ENCODE measurements at places on chromosomes 5 and 9.

DNA sequence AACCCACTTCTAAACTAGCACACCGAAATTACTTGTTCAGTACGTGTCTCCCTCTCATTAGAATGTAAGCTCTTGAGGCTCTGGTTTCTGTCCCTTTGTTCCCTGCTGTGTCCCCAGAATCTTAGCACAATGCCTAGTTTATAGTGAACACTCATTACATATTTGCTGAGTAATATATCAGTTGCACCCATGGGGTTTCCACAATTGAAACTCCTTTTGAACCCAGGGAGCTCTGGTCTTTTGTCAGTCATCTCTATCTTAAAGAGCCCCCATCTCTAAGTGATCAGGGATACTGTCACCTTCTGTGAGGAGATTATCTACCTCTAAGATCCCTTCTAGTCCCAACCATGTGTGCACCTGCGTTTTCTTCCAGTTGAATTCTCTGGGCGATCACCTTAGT, 12.8 kb downstream of the CAMK4 start:
- DNase-seq = no peak

GRCh38 chr5:94693845-94694370, 75.4 kb downstream of the SLF1 start:
- DNase-seq = no peak

DNA sequence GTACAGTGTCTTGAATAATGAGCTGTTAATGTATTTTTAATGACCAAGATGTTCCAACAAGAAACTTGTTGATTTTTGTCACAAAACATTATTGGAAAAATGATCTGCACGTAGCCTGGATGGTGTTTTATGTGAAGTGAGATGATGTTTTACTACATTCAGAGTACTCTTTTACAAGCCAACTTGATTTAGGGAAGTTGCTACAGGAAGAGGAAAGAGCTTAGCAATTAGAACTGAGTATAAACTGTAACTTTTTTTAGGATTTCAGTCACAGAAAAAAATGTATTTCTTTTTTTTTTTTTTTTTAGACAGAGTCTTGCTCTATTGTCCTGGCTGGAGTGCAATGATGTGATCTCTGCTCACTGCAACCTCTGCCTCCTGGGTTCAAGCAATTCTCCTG, 113.6 kb upstream of the ADRA1B start:
- no peak for DNase-seq

DNA sequence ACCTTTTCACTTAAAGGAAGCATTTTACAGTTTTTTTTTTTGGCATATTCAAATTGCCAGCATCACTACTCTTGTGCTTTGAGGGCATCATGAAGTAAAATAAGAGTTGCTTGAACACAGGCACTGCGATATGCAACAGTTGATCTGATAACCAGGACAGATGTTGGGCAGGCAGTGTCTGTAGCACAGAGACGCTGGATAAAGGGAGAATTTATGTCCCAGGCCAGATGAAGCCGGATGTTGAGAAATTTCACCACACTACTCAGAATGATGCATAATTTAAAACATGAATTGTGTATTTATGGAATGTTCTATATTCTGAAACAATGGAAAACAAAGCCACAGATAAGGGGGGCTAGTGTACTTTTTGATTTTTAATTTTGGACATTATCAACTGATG, 71.4 kb downstream of the SLC12A2 start:
- DNase-seq = peak; percentile 64

- DNase-seq = no peak
Observed at GRCh38 chr5:51208296-51208695, 175.0 kb upstream of the ISL1 start.

DNA sequence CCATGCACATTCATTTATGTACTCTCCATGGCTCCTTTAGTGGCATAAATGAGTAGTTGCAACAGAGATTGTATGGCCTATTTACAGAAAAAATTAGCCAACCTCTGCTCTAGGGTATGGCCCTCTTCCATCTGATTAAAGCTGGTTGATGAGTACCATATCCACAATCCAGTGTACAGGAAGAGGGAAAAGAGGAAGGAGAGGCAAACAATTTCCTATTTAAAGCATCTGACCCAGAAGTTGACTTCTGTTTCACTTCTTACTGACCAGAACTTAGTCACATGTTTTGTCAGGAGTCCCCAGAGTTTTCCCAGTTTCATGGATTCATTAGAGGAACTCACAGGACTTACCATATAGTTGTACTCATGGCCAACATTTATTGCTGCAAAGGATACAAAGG, 68.6 kb upstream of the STARD4 start:
- peak; percentile 19 for DNase-seq

DNA sequence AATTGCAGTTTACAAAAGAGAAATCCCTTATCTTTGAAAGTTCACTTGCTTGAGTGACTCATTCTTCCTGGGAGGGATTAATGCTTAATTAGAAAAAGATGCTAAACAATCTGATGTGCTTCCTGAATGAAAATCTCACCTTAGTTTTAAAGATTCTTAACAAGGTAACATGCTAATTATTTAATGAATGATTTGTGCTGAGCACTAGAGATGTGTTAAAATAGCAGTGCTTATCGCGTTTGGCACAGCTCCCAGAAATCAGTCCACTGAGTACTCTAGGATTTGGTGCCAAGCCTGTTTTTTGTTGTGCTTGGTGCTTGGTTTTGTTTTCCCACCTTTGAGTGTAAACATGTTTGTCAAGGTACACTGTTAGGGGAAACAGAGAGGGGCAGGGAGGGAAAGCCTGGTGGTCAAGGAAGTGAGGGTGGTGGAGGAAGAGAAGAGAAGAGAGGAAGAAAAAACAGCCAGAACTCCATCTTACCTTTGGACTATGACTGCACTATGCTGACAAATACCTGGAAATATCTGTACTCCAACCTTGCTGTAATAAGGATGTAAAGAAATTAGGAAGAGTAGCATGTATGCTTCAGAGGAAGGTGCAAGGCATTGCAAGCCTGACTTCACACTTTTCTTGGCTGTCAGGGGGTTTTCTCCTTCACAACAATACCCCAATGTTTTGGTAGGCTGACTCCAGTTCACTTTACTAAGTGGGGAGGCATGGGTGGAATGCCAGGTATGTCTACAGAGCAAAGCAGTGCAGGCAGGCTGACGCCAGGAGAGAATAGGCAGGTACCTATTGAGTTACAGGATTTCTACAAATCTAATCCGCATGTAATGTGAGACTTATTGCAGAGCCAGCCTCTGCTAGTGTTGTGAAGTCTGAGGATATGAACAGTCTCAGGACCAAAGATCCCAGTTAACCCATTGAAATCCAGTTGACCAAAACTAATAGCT, 157.2 kb upstream of the ISL1 start:
- DNase-seq = no peak

DNA sequence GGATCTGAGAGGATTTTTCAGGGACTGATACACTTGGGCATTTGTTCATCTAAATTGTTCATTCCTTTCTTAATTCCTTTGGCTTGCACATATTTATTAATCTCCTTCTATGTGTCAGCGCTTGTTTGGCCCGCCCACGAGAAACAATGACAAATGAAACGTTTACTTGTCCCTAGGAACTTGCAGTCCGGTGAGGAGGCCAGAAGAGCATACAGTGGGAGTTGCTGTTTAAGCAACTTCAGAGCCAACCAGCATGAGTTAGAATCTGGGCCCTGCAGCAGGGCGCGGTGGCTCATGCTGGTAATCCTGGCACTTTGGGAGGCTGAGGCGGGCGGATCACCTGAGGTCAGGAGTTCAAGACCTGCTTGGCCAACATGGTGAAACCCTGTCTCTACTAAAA, 18.8 kb downstream of the FBXL7 start:
- peak; percentile 68 for DNase-seq

- DNase-seq = peak; percentile 38
Observed at GRCh38 chr5:91787718-91788117, 404.6 kb upstream of the ARRDC3 start.

DNA sequence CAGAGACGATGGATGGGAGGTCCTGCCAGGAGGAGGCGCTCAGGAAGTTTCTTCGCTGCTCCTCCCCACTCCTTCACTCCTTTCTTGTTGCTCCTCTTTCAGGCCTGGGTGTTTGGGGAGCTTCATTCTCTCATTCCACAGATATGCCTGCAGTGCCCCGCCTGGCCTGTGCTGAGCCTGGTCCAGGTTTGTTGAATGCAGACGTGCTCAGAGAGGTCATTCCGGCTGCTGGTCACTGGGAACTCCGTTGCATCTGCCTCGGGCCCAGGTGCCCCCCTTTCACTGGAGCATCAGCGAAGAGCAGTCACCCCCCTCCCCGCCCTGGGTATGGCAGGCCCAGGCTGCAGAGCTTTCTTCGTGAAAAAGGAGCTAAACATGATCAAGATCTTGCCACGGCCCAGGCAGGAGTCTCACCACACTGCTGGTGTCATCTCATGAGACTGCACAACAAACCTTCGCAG, 15.5 kb downstream of the SURF6 start:
- no peak for DNase-seq

DNA sequence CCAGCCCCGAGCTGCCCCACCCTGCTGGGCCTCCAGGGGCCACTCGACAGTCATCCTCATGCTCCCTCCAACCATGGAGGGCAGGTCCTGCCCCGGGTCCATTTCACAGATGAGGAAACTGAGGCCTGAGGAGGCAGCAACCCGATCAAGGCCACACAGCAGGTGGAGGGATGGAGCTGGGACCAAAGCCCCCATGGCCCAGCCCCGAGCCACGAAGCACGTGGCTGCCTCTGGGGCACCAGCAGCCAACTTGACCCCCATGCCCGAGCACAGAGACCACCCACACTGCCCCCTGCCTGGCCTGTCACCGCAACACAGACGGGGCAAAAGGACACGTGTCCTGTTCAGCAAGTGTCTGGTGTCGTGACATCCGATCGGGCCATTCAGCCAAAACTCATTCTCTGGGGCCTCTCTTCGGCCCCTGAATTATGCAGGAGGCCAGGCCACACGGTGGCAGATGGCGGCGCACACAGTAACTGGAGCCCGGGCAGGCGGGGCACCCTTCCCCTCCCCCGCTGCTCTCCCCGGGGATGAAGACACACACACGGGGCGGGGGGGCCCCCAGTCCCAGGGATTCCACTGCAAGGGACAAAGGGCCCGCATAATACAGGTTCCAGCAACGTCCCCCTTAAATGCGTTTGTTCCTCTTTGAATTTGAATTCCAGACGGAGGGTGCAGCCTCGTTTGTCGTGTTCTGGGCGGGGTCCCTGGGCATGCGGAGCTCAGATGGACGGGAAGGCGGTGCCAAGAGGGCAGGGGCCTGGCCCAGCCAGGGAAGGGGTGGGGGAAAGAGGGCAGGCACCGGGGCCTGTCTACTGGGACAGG, 29.4 kb upstream of the TMEM250 start:
- DNase-seq = no peak

GRCh38 chr9:127935765-127936221, 1.9 kb downstream of the DPM2 start:
- peak; percentile 62 for DNase-seq

GRCh38 chr9:34158362-34158869, 20.4 kb upstream of the UBAP1 start:
- DNase-seq = peak; percentile 88

DNA sequence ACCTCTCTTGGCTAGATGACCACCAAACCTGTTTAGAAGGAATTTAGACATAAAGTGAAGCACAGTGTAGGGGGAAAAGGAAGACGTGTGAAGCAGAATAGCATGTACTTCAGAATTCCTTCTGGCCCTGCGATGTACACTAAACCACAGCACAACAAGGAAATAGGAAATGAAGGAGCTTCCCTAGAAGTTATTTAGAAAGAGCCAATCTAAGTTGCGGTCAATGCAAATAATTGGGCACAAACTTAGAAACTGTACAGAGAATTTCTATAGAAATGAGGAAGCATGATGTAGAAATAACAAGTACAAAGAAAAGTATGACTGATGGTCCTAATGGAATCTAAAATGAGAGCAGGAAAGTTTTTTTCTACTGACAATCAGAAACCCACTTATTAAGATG, 41.5 kb downstream of the ANKRD55 start:
- no peak for DNase-seq

DNA sequence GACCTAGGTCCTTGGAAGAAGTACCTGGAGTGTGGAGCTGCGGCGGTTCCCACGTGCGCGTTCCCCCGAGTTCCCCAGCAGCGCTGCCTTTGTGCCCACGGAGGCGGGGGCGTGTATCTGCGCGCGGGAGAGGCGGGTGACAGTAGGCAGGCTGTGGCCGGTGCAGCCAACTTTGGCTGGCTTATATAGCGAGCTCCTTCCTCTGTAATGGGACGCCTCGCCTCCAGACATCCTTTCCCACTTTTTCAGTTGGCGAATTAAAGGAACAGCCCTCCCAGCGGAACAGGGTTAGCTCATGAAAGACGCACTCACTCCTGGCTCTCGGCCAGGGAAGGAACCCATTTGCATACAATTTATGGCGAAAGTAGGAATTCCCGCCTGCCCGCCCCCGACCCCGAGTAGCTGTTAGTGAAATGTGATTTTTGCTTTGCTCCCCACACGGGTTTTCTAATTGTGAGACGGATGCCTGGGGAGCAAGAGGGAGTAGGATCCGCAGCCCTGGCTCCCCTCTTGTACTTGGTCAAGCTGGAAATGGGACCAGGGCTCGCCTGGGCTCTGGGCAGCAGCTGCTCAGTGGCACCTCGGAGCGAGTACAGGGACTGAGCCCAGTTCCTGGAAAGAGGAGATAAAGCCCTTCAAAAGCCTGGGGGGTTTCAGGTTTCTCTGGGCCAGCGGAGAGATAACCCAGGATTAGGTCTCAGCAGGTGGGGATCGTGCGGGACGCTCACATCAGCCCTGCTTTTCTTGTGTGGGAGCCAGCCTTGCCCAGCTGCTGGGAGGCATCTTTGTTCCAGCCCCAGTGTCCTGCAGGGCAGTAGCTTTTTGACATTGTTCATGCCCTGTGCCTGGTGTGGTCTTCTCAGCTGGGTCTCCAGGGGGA, at the start of gene TNC:
Gene TNC (minus strand): TSS at position 159 of the 880 bp plus-strand sequence. CDS start 27,139 bp downstream, outside the sequence.
- peak; percentile 93 for DNase-seq

GRCh38 chr5:16600397-16600796, 16.4 kb downstream of the RETREG1 start:
- peak; percentile 55 for DNase-seq

GRCh38 chr5:124704594-124705284, 41.7 kb downstream of the ZNF608 start:
- DNase-seq = no peak

GRCh38 chr5:145110834-145111233, 724.3 kb downstream of the PRELID2 start:
- DNase-seq = no peak

GRCh38 chr5:95848701-95849100, 26.2 kb upstream of the GLRX start:
- peak; percentile 77 for DNase-seq

GRCh38 chr9:98784831-98785806, 11.2 kb downstream of the ANKS6 start:
- DNase-seq = no peak

DNA sequence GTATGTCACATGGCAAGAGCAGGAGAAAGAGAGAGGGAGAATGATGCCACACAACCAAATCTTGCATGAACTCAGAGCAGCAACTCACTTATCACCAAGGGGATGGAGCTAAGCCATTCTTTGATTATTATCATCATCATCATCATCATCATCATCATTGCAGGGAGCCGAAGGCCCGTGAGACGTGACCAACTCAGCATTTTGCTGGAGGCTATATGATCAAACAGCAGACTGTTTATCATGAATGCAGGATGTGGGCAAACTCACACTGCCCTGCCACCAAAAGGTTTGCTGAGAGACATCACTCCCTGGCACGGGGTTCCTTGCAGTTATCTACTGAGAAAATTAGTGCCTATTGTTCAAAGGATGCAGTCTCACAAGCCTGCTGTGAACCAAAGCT, 8.6 kb upstream of the ZNF169 start:
- DNase-seq = no peak

All from fibroblast of mammary gland (primary cell).